ENCODE measurements at places on chromosomes 5 and 9. TPM values are rescaled to one million over a fixed set of nuclear protein-coding genes. Genes with fewer than 3 reads are reported as not detected.

DNA sequence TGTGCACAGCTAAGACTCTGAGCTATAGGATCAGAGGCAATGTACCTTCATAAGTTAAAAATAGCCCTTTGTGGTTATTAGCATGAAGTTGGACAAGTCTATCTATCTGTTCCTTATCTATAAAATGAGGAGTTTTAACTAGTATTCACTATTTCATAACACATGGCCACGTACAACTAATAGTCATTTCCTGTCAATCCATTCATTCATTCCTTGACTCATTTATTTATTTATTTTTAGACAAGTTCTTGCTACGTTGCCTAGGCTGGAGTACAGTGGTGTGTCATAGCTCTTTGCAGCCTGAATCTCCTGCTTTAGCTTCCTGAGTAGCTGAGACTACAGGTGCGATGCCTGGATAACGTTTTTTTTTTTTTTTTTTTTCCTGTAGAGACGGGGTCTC, 92.1 kb downstream of the NR3C1 start:
- DNase-seq, result no peak

GDA gene
- 0.17 TPM for polyA plus RNA-seq

S1PR3 gene
- 86.2 TPM for polyA plus RNA-seq

GRCh38 chr5:10528056-10528816, 35.6 kb upstream of the ANKRD33B start:
- DNase-seq, result no peak

DNA sequence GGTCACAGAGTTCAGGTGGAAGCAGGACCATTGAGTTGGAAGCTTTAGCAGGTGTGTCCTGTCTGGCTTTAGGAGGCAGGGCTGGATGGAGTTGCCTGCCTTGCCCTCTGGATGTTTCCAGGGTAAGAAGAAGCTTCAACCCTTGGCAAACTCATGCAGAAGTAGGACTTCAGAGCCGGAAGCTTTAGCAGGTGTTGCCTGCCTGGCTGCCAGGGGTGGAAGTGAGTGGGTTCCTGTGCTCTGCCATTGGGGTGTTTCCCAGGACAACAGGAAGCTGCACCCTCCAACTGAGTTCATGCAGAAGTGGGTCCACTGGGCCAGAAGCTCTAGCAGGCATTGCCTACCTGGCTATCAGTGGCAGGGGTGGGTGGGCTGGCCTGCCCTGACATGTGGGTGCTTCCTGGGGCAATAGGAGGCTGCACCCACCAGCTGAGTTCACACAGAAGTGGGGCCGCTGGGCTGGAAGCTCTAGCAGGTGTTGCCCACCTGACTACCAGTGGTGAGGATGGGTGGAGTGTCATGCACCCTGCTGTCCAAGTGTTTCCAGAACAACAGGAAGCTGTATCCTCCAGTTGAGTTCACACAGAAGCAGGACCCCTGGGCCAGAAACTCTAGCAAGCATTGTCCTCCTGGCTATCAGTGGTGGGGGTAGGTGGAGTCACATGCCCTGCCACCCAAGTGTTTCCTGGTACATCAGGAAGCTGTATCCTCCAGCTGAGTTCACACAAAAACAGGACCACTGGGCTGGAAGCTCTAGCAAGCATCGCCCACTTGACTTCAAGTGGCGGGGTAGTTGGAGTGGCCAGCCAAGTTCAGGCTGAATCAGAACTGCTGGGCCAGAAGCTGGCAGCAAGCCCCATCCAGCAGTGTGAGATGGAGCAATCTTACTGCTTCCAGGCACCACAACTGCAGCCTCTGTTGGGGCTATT, 24.6 kb downstream of the LOX start:
- DNase-seq, result no peak

GRCh38 chr5:107916731-107917725, 246.3 kb upstream of the EFNA5 start:
- no peak for DNase-seq

GRCh38 chr9:82565188-82565969, 497.6 kb downstream of the RASEF start:
- DNase-seq, result no peak

DNA sequence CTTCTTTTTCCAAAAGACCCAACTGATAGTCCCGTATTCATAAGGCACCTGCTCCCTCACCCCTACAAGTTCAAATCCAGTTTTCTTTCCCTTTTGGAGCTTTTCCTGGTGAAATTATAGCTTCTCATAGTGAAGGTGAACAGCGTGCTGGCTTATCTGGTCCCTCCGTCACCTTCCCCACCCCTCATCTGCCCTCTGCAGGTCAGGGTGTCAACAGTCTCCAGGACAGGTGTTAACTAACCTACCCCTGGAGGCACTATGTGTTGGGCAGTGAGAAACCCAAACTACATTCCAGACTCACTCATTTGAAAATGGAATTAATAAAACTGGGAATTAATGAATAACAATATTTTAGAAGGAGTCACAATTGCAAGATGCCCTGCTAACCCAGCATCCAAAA, 109.0 kb upstream of the TAS2R1 start:
- no peak for DNase-seq

IRX1 gene
- polyA plus RNA-seq, result 36.5 TPM

DNA sequence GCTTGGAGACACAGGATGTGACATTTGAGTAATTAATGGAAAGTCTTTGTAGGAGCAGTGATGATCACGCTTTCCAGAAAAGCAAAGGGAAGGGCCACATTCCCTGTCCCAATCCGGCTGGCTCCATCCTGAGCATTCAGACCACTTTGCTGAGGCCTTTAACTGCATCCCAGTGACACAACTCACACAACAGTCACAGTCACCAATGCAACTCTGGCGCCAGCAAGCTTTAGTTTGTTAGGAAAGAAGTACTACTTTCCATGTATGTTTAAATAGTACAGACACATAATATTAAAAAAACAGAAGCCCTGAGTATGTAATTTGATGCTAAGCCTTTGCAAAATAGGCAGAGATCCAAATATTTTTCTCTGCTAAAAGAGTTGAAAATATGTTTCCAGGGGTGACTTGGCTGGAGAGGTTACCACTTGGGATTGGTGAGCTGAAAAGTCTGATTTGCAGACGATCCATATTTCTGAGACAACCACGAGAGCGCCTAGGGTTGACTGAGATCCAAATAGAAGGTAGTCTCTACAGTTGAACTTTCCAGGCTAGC, 31.7 kb upstream of the GAS1 start:
- no peak for DNase-seq

Measured in left lung (tissue), 14 donors.